ENCODE measurements at places on chromosomes 2 and 18.

DNA sequence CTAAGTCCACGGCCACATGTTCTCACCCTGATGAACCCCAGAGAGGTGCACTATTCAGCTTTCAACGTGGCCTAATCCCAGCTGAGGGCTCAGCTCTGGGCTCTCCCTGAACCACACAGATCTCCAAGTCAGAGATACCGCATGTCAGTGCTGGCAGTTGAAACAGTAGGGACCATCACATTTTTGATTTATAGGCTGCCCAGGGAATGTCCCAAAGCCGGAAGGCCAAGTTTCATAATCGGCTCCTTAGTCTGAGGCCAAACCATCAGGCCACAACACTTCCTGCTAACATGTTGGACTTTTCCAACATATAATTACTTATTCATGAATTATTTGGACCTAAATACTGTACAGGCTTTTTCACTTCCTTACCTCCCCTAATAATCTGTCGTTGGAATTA is 91.9 kb upstream of the KLHL29 start:
- DNase-seq = no peak

GRCh38 chr2:54206596-54206995 is 49.4 kb downstream of the TSPYL6 start:
- no peak for DNase-seq

- no peak for DNase-seq
These were observed 32.1 kb upstream of the MAL start for GRCh38 chr2:94993176-94994062.

DNA sequence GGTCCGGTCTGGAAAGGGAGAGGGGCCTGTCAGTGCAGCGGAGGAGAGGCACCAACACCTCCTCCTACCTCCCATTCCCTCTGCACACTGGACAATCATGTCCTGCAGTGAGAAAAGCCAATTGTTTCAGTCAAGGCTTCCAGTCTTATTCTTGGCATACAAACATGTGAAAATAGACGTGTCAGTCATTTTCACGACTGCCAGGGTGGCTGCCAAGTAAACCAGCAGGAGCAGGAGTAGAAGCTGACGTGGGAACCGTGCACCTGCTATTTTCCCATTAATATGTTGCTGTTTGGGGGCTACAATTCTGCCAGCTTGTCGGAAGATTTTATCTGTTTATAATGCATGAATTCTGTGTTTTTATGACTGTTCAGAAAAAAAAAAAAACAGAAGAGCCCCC is 202.3 kb downstream of the SPP2 start:
- no peak for DNase-seq

- DNase-seq = no peak
These were observed 12.1 kb downstream of the METTL4 start for GRCh38 chr18:2559249-2559648.
